Myocyte (in vitro differentiated cells): ENCODE measurements at places on chromosomes 7 and 10. TPM values are rescaled to one million over a fixed set of nuclear protein-coding genes. Genes with fewer than 3 reads are reported as not detected.

DNA sequence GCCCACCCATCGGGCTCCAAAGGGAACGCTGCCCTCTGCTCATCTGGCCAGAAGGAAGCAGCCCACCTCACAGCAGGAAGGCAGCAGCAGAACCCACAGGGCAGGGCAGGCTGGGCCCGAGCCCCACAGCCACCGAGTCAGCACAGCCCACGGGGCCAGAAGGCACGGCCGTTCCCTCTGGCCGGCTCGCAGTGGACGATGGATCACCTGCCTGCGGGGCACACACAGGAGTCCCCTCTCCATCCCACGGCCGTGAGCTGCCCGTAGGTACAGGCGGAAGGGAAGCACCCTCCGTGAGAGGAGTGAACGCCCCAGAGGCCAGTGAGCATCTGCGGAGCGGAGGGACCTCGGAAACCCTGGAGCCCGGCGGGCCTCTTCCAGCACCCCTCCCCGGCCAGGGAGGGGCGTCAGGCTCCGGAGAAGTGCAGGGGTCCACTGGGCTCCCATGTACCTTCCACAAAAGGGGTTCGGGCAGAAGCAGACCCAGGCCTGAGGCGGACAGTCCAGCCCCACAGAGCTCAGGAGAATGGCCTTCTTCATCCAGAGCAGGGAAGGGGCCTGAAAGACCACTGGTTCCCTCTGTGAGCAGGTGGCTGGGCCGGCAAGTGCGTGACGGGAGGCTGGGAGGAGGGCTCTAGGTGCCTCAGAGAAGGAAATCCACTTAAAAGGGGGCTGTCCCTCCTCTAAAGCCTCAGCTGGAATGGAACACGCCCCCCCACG lies 11.7 kb downstream of the NUDT1 start:
- DNase-seq = no peak

DNA sequence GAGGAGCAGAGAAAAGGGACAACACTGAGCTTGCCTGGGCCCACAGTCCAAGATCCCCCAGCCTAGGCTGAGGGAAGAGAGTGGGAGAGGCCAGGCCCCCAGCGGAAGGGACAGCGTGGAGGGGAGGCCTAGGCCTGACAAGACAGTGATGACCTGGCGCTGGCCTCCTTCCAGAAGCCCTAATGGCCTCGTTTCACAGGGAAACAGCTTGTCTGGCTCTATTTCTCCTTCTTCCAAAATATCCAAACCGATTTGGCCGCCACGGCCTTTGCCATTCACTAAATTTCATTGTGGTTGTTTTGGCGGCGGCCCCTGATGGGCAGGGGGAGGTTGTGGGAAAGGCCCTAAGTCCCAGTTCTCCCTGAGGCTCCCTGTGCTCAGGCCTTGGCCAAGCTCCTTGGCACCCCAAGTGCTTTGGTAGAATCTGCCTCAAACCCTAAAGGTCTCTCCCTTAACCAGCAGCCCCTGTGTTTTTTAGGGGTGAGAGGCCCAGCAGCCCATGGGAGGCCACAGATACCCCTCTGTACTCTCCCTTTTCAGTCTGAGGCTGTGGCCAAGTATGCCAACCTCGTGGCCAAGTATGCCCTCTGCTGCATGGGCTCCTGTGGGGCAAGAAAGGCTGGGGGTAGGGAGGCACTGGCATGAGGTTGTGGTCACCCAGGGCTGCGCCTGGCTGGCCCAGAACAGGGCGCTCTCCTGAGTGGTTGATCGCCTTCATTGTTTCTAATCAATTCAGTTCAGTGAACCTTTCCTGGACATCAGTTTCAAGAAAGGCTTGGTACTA lies 37.3 kb downstream of the PAX2 start:
- DNase-seq = no peak

GRCh38 chr10:69892406-69892805 lies 90.7 kb downstream of the COL13A1 start:
- no peak for DNase-seq

The NPC1L1 gene
- total RNA-seq = not detected in 2 replicates

The CYP3A4 gene
- 0.11 TPM in 1 of 2 replicates, not detected in the other for total RNA-seq
